ENCODE measurements at places on chromosomes 1 and 21.
A peak's percentile ranks its signal among the peaks of the same experiment; 100 is the strongest.

DNA sequence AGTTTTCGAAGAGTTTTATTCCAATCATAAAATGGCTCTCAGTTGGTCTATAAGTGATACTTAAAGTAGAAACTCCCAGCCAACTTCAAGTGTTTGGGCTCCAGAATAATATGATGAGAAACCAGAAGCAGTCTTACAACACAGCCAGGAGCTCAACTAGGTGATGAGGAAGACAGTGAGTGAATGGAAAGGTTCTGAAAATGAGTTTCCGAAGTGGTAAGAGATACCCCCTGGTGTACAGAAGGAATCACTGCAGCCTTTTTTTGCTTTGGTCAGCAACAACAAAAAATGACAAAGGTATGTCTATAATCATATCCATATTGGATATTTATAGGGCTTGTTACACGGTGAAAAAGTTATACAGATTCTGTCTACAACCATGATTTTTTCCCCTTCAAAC is 16.5 kb downstream of the KRTAP19-1 start:
- DNase-seq = no peak

- no peak for DNase-seq
These were observed 26.4 kb downstream of the CNST start for GRCh38 chr1:246592695-246593094.

GRCh38 chr1:172779491-172779890 is 120.6 kb downstream of the FASLG start:
- DNase-seq = no peak

DNA sequence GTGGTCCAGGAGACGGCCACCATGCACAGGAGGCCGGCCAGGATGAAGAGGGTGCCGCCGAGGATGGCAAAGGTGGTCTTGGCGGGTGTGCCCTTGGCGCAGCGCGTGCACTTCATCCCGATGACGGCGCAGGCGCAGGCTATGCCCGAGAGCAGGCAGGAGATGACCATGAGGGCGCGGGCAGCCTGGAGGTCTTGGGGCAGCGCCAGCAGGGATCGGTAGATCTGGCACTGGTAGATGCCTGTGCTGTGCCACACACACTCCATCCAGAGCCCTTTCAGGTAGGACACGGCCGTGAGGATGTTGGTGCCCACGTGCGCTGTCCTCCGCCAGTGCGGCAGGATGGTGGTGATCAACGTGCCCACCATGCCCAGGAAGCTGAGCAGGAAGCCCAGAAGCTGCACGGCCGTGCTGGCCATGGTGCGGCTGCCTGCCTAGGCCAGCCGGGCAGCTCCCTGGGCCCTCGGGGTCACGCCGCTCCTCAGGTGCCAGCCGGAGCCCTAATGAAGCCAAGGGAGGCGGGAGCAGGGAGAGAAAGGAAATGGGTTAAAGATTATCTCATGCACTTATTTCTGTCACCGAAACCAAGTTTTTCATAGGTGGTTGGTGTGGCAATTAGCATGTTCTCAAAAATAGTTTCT is 18.5 kb downstream of the CLDN14 start:
- DNase-seq = no peak

- DNase-seq = no peak
These were observed 46.5 kb upstream of the LRRN2 start for GRCh38 chr1:204731985-204732575.

DNA sequence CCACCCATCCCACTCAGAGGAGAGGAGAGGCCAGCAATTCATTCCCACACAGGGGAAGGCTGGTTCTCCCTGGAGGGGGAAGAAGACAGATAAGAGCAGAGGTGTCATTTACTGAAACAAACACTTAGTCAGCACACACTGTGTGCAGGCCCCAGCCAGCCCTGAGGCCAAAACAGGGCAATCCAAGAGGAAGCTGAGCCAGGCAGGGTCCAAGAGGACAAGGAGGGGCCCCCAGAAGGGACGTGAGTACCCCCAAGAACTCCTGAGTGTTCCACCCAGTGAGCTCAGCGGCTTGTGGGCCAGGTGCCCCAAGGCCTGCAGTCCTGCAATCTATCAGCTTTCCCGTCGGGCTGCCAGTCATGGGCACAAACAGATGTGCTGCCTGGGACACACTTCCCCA is 15.8 kb downstream of the ADGRB2 start:
- no peak for DNase-seq

- peak; percentile 27 for DNase-seq
These were observed 45.7 kb downstream of the FASLG start for GRCh38 chr1:172704420-172705210.

GRCh38 chr1:20349561-20349960 is 58.9 kb downstream of the VWA5B1 start:
- DNase-seq = no peak

DNA sequence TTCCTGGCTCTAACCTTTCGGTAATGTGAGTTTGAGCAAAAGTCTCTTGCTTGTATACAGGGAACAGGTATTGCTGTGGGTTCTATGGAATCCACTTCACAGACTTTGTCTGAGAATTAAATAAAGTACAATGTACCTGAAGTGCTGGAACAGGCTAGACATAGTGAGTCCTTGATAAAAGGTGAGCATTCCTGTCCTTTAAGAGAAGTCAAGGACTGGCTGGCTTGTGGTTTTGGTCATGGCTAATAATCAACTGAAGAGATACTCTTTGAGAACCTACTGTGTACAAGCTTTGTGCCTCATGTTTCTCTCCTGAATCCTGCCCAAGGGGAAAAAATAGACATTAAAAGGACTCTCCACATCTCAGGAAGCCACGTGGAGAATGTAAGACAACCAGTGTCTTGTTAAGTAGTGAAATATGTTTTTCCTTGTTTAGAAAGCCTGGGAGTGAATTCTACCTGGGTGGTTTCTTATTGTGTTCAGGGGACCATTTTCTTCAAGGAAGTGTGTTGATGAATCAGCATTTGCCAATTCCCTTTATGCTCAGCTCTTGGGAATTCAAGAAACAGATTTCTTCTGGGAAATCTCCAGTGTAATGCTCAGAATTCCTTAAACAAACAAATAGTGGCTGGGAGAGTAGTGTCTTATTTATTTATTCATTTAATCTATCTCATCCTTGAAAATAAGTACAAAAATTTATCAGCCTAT is 55.2 kb upstream of the PLD5 start:
- no peak for DNase-seq
